CD4-positive, alpha-beta T cell treated with Interferon gamma for 1 hour (primary cell): ENCODE measurements at places on chromosomes 2 and 18.

DNA sequence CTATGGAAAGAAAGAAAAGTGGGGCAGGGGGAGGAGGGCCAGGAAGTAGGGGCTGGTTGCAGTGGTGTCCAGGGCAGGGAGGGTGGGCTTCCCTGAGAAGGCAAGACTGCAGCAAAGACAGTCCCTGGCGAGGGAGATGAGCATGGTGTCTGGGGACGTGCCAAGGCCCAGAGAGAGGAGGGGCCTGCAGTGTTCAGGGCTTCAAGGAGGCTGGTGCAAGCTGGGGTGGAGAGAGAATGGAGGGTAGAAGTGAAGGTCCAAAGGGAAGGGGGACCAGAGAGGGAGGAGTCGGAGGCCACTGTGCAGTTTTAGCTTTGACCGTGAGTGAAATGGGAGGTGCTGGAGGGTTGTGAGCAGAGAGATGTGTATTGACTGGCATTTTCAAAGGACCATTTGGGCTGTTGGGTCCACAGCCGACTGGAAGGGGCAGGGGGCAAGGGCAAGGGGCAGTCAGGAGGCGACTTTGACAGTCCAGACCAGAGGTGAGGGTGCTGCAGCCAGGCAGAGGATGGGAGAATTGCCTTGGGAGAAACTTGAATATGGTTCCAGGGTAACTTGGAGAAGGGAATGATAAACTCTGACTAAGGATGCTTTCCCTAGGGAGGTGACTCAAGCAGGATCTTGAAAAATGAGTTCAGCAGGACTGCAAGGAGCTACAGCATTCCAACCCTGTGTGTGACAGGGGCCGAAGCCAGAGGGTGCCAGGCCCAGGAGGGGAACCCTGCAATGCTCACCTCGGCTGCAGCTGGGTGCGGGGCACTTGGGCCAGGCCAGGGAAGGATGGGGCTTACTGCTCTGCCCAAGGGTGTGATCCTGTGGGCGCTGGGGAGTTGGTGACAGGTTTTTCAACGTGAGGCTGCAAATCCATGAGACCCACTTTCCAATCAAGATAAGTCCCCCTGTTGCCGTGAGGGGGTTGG, 177.1 kb upstream of the HAAO start:
- no peak for DNase-seq

- no peak for DNase-seq
Observed at GRCh38 chr18:48391868-48392267, 17.3 kb downstream of the ZBTB7C start.

DNA sequence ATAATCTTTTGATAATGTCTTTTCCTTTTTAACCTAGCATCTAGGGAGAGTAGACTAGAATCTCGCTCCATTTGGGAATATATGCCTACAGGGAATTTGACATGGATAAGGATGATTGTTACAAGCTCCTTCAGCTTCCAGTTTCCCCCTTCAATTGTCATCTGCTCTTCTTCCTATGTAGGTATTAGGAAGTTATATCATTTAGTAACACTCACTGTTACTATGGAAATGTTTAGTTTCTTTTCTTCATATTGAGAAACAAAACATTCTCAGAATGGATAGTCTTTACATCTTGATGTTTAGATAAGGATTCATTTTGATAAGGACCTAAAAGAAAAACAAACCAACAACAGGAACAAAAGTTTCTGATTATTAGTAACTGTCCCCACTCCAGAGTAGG, 127.6 kb downstream of the PHLPP1 start:
- DNase-seq = no peak

DNA sequence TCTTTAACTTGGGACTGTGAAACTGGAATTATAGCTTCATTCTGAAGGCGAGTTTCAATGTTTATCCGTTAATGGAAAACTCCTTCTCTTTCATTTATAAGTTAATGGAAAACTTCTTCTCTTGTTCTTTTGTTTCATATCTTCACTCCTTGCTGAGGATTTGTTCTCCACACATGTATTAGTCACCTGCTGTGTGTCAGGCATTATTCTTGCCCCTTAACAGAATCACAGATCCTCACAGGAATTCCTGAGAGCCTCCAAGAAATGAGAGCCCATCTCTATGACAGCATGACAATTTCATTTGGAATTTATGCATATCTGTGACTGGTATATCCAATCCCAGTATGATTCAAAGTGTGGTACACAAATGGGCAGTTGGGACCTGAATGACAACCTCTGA, 545.8 kb downstream of the BCL11A start:
- no peak for DNase-seq

DNA sequence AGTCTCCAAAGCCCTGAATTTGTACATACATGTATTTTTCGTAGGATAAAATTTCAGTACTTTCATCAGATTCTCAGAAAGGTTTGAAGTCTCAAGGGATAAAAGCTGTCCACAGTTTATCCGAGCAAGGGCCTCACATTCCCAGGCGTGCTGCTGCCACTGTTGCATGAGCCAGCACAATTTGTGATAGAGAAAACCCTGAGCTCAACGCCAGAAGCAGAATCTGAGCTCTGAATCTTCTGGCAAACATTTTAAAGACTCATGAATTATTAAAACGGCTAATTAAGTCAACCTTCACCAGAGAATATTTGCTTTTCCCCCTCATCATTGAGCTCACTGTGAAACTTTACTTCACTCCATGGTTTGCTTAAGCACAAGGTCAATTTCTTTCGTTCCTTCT, 38.5 kb upstream of the STPG4 start:
- DNase-seq = no peak

DNA sequence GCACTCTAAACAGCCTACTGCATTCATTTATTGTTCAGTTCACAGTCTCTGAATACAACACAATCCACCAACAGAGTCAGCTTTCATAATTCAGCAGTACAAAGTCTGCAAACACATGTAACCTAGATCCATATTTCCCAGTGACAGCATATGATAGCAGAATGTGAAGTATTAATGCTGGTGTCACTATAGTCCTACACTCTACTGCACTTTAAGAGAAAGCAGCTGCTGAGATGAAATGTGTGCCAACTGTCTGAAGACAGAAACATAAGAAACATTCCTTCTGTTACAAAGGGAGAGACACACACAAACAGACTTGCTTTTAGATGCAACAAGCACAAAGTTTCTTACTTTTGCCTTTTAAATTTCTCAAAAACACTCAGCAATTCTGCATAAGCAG, 441.8 kb downstream of the ZEB2 start:
- DNase-seq = no peak

GRCh38 chr2:79122676-79123075, 2.4 kb downstream of the REG1A start:
- no peak for DNase-seq

GRCh38 chr18:55479656-55480420, 108.2 kb downstream of the TCF4 start:
- no peak for DNase-seq

DNA sequence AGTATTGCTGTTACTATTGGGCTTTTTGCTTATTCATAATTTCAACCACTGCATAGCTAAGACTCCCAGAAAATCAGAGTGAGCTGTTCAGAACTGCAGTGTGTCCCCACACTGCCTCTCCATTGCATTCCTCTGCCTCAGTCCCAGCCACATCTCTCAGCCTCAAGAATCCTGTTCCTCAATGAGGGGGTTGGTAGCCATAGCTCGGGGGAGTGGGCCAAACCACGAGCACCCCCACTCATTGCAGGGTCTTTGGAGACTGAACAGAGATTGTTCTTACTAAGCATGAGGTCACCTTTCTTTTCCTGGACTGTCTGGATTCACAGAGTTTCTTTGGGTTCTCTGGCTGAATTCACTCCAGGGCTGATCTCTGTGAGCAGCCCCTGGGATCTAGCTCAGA, 161.1 kb downstream of the GFPT1 start:
- no peak for DNase-seq
